ENCODE measurements at places on chromosomes 11 and 22.
A peak's percentile ranks its signal among the peaks of the same experiment; 100 is the strongest.

DNA sequence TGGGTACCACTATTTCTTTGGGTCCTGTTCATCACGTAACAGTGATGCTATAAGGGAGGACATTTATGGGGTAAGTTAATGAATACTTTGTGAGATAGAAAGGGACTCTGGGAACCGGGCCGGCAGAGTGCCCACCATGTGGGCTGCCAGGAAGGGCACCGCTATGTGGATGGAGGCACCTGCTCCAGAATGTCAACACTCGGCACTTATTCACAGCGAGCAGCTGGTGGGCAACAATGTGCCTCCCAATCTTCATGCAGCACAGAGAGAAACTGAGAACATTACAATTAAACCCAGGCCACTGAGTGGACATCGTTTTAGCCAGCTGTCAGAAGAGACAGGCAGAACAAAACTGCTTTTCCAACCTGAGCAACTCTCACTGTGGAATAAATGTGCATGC is 15.8 kb upstream of the ELFN2 start:
- DNase-seq: no peak

- no peak for DNase-seq
Observed at GRCh38 chr22:25802018-25802417, 60.0 kb downstream of the MYO18B start.

GRCh38 chr11:67099831-67100324 is 19.2 kb upstream of the KDM2A start:
- DNase-seq: no peak

DNA sequence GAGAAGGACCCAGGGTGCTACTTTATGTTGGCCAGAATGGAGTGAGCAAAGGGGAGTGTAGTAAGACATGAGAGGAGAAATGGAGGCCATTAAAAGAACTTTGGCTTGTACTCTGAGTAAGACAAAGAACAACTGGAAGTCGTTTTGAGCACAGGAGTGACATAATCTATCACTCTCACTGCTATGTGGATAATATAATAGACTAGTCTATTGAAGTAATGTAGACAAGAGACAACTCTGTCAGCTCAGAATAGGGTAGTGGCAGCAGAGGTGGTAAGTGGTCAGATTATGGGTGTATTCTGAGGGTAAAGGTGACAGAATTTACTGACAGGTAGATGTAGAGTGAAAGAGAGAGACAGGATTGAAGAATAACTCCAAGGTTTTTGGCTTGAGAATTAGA is 8.2 kb downstream of the KIF18A start:
- DNase-seq: no peak

DNA sequence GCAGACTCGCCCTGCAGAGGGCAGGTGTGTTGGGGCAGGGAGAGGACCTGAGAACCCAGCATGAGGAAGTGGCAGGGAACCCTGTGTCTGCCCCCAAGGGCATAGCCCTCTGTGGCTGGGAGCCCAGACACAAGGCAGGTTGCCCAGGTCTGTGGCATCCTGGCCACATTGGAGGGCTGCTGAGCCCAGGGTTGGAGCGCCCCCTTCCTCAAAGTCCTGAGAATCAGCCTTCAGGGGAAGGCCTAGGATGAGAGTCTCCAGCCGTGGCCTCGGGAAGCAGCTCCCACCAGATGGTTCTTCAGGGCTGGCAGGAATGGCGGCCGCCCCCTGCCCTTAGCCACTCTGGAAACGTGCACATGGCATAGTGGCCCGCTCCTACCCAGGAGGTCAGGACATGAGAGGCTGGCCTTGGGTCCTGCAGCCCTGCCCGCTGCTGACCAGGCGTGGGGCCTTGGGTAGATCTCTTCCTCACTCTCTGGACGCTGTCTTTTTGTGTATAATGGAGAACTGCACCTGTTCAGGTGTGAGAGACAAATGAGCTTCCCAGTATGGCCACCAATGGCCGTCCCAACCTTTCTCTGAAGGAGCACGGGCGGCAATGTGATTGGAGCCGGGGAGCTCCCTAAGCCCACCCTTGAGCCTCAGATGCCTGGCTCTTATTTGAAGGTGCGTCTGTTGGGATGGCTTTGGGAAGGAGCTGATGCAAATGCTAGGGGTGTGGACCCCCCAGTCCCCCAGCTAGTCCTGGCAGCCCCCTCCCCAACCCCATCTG is 4.6 kb upstream of the CDC42BPG start:
- DNase-seq: no peak

GRCh38 chr11:65506772-65507505 is 8.1 kb downstream of the MALAT1 start:
- DNase-seq: peak; percentile 51

GRCh38 chr11:124961972-124962609 is 8.1 kb downstream of the CCDC15 start:
- DNase-seq: no peak

DNA sequence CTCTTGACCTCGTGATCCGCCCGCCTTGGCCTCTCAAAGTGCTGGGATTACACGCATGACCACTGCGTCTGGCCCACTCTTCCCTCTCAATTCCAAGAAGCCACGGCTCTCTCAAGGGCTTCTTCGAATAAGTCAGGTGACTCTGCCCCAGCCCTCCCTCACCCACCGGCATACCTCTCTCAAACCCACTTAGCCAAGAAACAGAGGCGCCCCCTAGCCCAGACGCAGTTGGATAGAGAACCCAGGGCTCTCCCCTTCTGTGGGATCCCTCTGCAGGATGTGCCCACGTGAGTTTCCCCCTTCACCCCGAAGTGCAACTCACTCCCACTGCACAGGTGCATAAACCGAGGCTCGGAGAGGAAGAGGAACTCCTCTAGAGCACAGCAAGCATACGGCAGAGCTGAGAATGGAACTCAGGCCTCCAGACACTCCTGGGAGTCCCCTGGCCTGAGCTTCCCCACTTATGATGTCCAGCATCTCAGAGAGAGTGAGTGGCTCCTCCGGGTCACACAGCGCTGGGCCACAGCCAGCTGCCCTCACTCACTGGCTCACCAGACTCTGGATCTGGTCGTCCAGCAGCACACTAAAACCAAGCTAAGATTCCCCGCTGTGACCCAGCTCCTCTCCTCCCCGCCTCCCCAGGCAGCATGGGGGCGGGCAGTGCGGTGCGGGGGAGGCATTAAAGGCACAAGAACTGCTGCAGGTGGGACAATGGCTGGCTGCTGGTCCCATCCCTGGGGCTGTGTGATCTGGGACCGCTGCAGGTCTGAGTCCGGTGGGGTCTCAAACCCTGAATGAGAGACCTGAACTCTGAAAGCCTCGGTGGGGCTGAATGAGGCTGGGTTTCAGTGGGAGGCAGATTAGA is 16.8 kb upstream of the RGL4 start:
- no peak for DNase-seq

DNA sequence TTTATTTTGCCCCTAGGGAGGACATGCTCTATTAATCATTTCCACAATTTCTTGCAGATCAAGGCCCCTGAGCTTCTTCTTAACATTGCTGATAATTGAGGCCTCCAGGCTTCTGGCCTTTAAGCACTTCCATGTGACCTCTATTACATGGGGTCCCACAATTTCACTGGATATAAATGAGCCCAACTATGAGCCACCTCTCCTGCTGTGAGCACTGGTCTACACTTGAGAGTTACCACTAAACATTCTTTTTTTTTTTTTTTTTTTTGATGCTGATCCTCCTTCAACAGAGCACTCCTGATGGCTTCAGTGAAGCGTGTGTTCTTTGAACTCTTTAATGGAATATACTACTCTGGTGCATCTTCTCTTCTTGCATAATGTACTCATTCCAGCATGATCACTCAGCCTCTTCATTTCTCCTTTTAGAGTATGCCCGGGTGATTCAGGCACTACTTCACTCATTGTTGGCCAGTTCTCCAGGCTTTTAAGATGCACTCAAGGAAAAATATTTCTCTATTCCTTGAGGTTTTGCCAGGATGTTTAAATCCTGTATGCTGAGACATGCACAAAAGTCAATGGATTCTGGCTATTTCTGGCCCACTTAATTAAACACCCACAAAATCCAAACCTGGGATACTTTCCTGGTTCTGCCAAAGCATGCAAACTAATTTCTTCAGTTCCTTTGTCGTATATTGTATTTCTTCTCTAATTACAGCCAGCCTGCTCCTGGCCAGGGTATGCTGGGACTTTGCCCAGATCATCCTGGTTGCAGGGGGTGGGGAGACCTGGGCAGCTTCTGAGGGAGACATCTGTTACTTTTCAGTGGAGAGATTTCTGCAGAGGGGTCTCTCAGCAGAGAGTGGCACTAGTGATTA is 257.8 kb upstream of the LUZP2 start:
- DNase-seq: no peak

- DNase-seq: no peak
Observed at GRCh38 chr22:24325105-24325757, 54.6 kb downstream of the SPECC1L start.

DNA sequence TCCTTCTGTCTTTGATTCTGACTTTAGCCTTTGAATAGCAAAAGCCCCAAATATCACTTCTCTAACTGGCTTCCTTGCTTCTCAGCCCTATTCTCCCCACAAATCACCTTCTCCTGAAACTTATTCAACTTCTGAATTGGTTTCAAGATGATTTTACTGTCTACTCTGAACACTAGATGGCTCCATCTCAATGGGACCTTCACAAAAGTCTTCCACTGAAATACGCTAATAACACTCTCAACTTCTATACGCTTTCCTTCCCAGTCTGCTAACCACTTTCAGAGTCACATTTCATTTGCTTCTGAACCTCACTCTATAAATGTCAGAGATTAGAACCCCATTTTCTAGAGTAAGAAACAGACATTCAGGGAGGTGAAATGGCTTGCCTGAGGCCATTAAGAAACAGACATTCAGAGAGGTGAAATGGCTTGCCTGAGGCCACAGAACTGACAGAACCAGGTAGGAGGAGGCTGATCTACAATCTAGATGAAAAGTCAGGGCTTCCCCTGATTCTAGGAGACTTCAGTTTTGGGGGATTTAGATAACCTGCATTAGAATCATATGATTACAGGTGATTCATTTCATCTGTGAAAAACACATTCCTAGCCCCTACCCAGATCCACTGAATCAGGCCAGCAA is 20.6 kb downstream of the MORC2 start:
- no peak for DNase-seq

DNA sequence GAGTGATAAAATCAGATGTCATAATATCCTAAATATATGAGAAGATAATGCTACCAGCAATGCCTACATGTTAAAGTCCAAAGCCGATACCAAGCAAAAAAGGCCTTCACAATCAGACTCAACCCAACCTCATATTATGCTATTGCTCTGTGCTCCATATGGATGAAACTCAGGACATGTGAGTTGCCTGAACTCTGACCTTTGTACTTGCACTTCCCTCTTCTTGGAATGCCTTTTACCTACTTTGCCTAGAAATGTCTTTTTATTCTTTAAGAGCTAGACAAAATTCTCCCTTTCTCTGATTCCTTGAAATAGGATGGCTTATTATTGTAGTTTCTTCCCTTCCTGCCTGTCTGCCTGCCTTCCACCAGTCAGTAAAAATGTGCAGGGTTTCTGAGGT is 954.7 kb upstream of the CCDC90B start:
- no peak for DNase-seq

- peak; percentile 78 for DNase-seq
Observed at GRCh38 chr22:39013942-39014722, at the start of gene APOBEC3C. APOBEC3C (plus strand) TSS chr22:39014257; CDS start chr22:39014363, 106 bp downstream.

GRCh38 chr11:119115484-119116234 is 5.7 kb upstream of the HINFP start:
- no peak for DNase-seq

- DNase-seq: no peak
Observed at GRCh38 chr22:42340150-42340549, 69.7 kb upstream of the TCF20 start.

Measured in stimulated activated CD4-positive, alpha-beta T cell treated with anti-CD3 and anti-CD28 coated beads, Interleukin-2, amount 100 ng/mL, for 24 hours (primary cell).